ENCODE measurements at places on chromosomes 12 and 14.

DNA sequence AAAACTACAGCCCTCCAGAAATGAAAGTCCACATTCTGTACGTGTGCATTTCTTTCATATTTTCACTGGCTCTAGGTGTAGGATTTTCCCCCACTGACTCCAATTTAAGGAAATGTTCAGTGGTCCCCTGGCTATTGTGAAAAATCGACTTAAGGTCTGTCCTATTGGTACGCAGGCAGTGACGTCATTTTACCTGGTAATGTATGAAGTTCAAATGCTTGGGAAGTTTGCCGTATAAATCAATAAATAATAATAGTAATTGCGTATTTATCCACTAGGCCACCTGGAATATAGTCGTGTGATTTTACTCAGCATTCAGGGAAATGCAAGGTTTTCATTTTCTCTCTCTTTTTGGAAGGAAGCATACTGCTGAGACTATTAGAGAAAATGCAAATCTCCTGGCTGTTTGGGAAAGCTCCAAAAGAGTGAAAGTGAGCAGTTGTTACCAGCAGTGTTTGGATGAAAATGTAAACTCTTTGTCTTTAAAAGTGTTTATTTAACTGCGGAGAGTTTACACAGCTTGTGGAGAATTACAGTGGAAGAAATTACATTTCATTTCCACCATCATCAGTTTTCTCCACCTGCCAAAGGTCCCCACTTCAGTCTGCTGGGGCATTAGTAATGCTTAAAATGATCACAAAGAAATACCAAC lies 107.0 kb downstream of the EXOC5 start:
- DNase-seq = no peak

DNA sequence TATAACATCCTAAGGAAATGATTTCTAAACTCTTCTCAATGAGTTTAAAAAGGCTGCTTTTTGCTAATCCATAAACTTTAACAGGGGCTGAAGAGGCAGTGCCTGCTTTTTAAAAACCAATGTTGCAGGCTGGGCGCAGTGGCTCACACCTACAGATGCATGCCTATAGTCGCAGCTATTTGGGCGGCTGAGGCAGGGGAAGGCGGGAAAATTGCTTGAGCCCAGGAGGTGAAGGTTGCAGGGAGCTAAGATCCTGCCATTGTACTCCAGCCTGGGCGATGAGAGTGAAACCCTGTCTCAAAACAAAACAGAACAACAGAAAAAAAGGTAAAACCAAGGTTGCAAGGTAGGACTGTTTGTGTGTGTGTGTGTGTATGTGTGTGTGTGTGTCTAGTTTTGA lies 531.2 kb downstream of the DIO2 start:
- no peak for DNase-seq

- DNase-seq = peak; percentile 33
Measured at GRCh38 chr12:48414021-48414420, 58.3 kb upstream of the ANP32D start.

DNA sequence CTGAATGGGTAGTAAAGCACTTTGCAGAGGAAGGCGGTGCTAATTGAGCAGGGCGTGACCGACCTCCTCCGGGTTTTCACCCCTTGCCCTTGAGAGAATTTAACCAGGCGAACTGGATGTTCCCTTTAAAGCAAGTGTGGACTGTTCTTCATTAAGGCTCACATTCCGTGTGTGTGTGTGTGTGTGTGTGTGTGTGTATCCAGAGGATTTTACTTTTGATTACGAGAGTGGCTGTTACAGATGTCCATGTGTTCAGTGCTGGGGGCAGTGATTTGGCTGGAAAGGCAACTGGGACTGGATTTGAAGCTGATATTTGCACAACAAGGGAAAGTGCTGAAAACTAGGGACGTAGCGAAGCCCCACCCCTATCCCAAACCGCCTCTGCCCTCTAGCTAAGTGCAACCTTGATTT lies 2.2 kb downstream of the TMEM132C start:
- no peak for DNase-seq

DNA sequence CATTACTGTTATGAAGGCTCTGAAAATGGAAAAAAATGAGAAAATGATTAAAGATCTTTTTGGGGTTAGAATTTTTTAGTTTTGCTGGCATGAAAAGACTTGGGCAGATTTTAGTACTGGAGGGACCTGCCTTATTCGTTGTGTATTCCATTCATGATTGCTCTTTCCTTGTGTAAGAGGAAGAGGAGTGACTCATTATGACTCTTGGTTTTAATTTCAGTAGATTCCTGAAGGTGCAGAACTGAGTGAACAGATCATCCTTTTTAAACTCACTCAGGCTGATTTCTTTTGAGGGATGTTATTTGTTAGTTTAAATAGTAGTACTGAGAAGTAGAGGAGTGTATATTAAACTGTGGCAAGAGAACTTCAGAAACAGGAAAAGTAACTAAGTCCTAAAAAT lies 41.6 kb downstream of the AKAP6 start:
- no peak for DNase-seq

- no peak for DNase-seq
Measured at GRCh38 chr12:77625441-77625840, 205.3 kb upstream of the NAV3 start.

DNA sequence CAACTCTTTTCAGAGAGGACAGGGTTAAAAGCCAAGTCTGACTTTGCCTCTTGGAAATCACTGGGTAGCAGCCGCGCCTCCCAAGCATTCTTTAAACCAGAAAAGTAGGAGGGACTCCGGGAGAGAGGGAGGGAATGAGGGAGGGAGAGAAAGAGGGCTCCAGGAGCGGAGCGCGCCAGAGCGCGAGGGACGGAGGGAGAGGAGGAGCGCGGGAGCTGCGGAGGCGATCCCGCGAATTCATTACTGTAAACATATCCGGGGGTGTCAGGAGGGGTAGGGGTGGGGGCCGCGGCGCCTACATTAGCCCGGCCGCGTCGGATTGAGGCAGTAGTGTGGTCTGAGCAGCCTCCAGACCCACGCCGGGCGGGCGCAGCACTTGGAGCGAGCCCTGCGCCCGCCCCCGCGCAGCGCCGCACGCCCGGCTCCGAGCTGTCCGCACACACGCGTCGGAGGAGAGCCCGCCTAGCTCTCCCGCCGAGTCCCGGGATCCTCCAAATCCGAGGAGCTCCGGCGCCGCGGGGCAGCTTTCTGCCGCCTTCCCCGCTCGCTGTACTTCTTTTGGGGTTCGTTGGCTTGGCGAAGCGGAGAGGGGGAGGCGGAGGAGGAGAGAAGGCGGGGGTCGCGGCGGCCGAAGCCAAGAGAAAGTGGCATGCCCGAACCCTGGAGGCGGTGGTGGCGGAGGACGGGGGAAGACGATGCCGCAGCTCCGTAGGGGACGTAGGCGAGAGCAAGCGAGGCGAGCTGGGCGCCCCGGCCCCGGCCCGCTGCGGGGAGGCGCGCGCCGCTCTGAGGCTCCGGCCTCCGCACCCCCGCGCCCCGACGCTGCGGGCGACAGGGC lies 3.3 kb downstream of the FLRT2 start:
- DNase-seq = no peak

- DNase-seq = no peak
Measured at GRCh38 chr12:97452230-97452629, 10.4 kb upstream of the RMST start.

- DNase-seq = no peak
Measured at GRCh38 chr12:49170924-49171323, 18.0 kb downstream of the TUBA1A start.

DNA sequence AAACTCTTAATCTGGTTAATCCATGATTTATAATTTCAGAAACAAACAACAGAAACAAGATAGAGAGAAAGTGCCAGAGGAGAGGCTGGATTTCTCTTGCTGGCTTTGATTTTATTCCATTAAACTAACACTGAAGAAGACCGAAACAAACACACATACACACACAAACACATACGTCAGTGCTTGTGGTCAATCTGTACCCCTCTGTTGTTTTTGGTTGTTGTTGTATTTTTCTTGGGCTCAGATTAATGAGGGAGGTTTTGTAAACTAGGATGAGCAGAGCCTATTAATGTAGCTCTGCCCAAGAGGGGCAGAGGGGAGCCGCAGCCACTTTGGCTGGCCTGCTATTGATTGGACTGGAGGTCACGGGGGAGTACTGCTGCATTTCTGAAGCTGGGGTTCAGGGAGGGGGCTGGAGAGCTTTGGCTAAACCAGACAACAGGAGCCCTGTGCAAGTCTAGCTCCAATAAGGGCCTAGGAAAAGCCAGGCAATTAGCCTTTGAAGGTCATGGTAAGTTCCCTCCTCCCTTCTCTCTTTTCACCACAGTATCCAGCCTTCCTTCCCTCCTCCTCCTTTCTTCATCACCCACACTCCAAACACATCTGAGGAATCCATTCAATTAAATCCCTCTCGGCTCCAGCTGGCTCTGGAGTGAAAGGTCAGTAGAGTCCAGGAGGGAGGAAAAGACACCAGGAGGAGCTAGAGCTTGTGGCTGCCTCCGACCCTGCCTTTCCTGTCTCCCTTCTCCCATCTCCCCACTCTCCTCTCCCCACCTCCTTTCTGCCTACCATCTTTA lies 344.1 kb upstream of the LMO3 start:
- no peak for DNase-seq

DNA sequence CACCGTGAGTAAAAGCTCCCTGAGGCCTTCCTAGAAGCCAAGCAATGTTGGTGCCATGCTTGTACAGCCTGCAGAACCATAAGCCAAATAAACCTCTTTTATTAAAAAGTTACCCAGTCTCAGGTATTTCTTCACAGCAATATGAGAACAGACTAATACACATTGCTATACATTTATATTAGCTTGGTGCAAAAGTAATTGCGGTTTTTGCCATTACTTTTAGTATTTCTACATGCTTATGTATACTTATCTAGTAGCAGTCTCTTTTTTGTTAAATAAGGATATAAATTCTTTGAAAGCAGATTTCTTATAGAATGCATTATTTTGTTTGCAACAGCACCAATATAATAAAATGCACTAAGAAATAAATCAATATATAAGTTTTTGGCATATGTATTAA lies 619.6 kb downstream of the FSCB start:
- DNase-seq = no peak

DNA sequence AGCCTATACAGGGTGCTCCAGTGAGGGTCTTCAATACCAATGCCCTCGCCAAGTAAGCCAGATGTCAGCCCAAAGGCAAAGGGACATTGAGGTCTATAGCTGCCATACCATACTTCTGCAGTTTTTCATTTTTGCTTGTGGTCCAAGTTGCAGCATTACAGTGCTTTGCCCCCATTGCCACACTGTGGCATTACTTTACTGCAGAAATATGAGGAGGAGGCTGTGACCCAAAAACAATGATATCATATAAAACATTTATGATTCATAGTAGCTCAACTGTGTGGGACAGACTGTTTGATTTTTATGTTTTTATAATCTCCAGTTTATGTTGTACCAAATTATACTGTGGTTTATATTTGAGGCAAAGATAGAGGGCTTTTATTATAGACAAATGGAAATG lies 64.1 kb downstream of the KIAA0586 start:
- no peak for DNase-seq

GRCh38 chr12:97490141-97490540 lies 27.5 kb downstream of the RMST start:
- DNase-seq = no peak

- no peak for DNase-seq
Measured at GRCh38 chr12:118052324-118053070, 8.5 kb downstream of the WSB2 start.

- no peak for DNase-seq
Measured at GRCh38 chr12:124532331-124532750, 35.1 kb downstream of the NCOR2 start.

DNA sequence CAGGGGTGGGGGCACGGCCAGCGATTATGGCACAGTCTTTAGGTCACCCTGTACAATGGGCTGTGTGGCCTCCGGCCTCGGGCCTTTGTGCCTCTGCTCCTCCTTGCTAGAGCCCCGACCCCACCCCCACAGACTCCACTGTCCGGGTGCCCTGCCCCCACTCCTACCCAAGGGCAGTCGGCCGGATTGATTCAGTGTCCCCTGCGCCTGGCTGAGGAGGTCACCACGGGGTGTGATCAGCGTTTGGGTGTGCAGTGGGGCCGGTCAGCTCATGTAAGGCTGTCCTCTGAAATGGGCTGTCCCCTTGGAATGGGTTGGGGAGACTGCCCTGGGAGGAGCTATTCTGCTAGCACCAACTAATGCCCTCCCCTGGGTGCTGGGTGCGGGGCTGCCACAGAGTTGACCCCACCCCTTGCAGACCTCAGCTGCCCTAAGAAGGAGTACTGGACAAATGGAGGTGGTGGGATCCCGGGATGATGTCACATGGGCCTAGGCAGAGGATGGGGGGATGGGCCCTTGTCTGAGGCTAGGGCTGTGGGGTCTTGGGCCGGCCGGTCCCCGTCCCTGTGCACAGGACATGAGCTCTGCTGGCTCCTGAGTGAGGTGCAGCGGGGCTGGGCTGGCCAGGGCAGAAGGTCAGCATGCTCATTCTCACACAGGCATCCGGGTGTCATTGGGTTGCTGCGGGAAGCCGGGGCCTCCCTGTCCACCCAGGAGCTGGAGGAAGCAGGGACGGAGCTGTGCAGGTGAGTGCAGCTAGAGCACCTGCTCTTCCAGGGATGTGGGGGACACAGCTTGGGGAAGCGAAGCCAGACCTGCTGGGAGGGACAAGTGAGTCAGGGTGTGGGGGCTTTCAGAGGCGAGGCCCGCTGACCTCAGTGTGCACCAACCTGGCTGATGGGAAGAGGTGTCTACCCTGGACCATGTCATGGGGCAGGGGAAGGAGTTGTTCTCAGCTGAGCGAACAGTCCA lies 23.4 kb downstream of the ASPG start:
- no peak for DNase-seq

GRCh38 chr12:71877335-71878121 lies 38.0 kb downstream of the TBC1D15 start:
- DNase-seq = no peak

GRCh38 chr14:67442139-67442906 lies 30.4 kb upstream of the PLEK2 start:
- no peak for DNase-seq

Data from cerebellum (tissue), 4 donors.